ENCODE measurements at places on chromosomes 7 and 10.

DNA sequence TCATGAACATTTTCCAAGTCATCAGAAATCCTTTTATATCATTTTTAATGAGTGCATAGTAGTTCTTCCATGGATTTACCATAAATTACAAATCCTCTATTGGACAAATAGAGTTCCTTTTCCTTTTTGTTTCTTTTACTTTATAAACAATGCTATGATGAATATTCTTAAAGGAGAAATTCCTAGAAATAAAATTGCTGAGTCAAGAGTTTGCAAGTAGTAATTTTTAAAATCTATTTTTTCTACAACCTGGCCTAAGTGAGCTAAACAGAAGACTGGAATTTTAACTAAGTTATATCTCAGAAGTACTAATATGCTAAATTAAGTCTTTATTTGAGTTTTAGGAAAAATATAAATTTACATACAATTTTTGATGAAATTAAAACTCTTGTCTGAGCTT, 38.8 kb downstream of the PLEKHA1 start:
- DNase-seq, result no peak

- no peak for DNase-seq
Measured at GRCh38 chr7:123863461-123863860, 18.5 kb downstream of the HYAL4 start.

GRCh38 chr7:141462958-141463357, 88.3 kb upstream of the AGK start:
- DNase-seq, result no peak

- DNase-seq, result no peak
Measured at GRCh38 chr10:77321838-77322237, 315.8 kb downstream of the KCNMA1 start.

DNA sequence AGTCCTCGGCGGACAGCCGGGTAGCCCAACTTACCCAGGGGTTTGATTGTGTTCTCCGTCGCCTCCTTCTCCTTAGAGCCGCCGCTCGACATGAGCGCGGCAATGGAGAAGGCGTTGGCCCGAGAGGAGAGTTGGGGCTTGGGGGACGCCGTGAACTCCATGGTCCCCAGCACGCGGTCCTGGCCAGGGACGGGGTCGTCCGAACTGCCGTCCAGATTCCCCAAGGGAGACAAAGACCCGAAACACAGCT, 515 bp downstream of the TBX20 start:
- no peak for DNase-seq

GRCh38 chr7:106021151-106022067, 58.3 kb downstream of the CDHR3 start:
- DNase-seq, result no peak

DNA sequence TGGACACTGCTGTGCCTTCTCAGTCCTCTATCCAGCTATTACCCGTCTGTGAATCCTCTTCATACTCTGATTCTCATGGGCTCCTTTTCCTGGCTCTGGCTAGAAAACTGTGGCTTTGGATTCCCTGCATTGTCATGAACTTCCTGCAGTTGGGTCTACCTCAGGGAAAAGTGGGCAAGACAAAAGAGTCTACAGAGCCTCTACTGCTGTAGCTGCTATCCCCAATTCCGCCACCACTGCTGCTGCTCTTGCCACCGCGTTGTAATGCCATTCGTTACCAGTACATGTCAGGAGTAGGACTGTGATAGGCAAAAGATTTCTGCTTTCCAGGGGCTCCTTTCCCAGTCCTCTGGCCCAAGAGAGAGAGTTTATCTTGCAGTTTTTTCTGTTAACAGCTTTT, 23.9 kb upstream of the PPP1R17 start:
- peak; percentile 76 for DNase-seq

- DNase-seq, result no peak
Measured at GRCh38 chr7:82397879-82398524, 45.6 kb downstream of the CACNA2D1 start.

DNA sequence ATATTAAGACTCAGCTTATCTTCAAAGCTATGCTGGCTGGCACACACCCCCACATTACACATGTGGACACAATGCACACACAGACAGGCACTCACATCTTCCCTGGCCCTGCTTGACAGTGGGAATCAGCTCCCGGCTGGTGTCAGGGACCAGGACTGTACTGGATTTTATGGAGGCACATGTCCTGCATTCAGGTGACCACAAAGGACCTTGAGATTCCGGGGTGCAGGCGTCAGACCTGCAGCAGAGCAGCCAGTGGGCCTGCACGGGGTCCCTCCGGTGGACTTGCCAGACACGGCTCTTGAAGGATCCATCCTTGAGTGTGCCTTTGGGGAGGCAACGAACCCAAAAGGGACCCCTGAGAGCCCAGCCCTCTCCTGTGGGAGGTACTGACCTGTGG, 1.9 kb downstream of the CNPY1 start:
- no peak for DNase-seq

DNA sequence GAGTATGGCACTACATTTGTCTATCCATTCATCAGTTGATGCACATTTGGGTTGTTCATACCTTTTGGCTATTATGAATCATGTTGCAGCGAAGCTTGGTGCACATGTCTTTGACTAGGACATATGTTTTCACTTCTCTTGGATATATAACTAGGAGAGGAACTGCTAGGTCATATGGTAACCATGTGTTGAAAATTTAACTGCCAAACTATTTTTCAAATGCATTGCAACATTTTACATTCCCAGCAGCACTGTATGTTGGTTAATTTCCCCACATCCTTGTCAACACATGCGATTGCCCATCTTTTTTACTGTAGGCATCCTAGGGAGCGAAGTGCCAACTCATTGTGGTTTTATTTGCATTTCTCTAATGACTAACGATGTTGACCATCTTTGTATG, 183.4 kb downstream of the PRKCQ start:
- no peak for DNase-seq

DNA sequence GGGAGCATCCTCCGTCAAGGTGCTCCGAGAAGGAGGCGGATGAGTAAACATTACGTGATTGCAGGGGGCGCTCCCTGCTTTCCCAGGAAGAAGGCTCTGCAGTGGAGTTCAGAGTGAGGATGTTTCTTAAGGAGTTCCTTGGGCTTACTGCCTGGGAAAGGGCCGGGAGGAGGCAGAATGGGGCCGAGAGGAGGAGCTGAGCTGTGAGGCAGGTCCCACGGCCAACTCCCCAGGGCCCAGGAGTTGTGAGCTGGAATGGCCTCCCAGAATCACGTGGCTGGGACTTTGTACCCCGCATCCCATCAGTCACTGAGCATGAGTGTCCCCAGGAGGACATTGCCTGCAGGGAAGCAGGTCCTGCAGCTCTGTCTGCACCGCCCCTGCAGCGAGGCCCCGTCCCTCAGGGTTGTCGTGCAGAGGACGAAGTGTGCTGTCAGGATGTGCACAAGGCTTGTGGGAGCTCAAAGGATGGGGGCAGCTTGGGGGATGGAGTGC, 75.5 kb downstream of the DYNC2I1 start:
- no peak for DNase-seq

DNA sequence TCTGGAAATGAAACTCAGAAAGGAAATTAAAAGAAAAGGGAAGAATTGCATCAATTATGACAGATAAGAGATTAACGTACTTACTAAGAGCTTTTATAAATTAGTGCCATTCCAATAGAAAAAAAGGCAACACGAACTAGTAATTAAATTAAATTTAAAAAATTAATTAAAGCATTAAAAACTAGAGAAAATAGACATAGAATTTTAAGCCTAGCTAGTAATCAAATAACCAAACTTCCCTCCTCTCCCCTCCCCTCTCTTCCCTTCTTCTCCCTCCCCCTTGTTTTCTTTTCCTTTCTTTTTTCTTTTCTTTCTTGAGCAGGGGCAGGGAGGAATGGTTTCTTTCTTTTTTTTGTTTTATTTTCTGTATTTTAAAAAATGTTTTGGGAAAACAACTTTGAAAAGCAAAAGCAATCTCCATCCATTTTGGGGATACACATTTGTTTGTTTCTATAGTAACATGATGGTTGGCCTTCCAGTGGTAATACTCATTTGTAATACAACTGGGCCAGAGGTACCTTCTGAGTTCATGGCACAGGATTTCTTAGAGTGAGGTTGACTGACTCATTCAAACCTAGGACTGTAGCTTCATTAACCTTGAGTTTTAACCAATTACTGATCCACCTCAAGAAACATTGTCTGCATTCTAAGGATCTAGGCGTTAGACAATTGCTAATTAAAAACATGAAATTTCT, 132.6 kb downstream of the ST7 start:
- DNase-seq, result no peak

- DNase-seq, result no peak
Measured at GRCh38 chr10:68239069-68239468, 7.2 kb upstream of the ATOH7 start.

DNA sequence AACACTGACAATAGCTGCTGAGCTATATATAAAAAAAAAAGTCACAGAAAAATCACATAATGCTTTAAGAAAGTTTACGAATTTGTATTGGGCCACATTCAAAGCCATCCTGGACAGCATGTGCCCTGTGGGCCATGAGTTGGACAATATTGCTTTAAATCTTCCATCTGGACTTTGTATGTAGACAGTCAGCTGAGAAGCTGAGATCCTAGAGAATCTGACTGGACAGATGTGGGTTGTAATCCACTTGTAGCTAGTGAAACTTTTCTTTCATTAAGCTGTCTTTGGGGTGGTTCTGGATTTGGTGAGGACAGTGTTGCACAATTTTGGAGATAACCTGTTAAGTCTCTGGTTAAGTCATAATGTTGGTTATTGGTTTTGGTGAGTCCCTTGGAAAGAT, 824.5 kb downstream of the CCSER2 start:
- DNase-seq, result no peak

DNA sequence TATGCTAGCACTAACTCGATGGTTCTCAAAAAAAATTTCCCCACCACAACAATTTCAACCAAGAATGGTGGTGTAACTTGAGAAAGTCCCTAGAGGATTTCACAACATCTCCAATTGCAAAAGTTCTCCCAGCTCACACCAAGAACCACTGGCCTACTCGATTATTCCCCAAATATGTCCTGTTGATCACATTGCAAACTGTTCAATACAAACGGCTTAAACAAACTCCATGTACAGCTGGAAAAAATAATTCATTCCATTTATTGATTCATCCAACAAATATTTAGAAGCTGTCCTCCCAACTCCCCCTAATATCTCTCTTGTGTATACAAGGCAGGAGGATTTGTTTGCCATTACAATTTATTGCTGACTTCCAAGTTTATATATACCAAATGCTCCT, 19.1 kb downstream of the TMEM176B start:
- DNase-seq, result no peak

DNA sequence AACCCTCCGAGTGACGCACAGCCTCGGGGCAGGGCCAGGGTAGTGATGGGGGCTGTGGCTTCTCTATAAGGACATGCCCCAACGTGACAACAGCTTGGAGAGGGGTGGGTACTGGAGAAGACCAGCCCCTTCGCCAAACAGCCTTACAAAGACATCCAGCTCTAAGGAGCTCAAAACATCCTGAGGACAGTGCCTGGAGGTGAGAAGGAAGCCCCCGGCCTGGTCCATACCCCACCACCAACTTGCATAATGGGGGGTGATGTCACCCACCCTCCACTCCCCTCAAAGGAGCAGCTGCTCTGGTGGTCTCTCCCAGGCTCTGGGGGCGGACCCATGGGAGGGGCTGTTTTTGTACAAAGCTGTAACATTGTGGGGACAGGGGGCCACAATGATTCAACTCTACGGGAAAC, 15.1 kb downstream of the PRSS2 start:
- no peak for DNase-seq

DNA sequence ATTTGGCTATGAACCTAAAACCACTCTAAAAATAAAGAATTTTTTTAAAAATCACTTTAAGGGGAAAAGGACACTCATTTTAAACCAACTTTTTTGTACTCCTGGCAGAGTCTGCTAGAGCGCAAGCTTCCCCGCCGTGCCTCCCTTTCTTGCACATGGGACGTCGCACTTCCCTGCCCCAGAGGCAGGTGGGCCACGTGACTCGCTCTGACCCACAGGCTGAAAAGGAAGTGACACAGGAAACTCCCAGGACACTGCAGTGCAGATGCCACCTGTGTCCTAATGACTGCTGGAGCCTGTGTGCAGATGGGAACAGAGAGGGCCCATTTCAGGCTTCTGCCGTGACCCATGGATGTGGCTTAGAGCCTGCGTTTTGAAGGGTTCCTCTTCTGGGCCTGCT, 142.1 kb upstream of the LANCL2 start:
- DNase-seq, result no peak

GRCh38 chr7:158549176-158549615, 38.4 kb downstream of the PTPRN2 start:
- no peak for DNase-seq

GRCh38 chr7:107505997-107506673, 36.3 kb downstream of the GPR22 start:
- DNase-seq, result no peak

- no peak for DNase-seq
Measured at GRCh38 chr10:115665549-115665948, 572.4 kb downstream of the ATRNL1 start.

- DNase-seq, result no peak
Measured at GRCh38 chr10:107859065-107859464, 694.6 kb upstream of the SORCS1 start.

GRCh38 chr7:48182718-48183369, 11.6 kb downstream of the ABCA13 start:
- no peak for DNase-seq

DNA sequence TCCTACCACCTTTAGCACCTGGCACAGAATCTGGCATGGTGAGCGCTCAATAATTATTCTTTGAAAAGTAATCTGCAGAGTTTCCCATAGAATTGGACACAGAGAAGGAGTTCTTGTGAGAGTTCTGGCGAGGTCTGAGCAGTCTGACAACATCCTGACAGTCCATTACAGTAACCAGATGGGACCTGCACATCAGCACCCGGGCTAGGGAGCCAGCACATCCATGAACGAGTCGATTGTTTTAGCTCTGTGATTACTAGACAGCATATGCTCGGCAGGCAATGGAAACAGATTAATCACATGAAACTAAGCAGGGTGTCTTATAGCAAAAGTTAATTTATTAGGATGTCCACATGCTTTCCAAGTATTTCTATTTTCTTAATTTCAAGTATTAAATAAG, 96.7 kb downstream of the SEMA3D start:
- no peak for DNase-seq

- no peak for DNase-seq
Measured at GRCh38 chr7:102262546-102262945, 24.1 kb upstream of the SH2B2 start.

DNA sequence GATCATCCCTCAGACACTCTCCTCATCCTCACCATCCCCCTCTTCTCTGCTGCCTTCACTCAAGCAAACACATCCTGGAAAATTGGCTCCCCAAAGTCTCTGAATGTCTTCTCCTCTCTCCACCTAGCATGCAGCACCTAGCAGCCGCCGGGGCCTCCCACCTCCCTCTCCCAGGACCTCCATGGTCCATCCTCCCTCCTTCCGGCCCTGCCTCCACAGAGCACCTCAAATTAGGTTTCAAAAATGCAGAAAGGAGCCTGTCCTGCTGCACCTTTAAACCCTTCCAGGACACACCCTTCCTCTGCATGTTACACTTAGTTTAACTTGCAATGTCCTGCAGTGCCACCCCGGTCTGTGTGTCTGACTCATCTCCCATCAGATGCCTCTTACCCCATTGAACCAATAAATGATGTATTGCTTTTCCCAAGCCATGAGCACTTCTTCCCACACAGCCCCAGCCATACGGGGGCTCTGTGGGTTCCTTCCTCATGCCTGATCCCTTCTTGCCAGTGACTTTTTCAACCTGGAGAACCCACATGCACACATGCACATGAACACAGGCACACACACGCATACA, 582.5 kb upstream of the MGMT start:
- no peak for DNase-seq

GRCh38 chr7:88401009-88401623, 94.4 kb upstream of the STEAP4 start:
- no peak for DNase-seq

- DNase-seq, result no peak
Measured at GRCh38 chr10:133362846-133363245, 5.0 kb upstream of the FUOM start.
